ENCODE measurements at places on chromosomes 16 and 17.

GRCh38 chr17:8041979-8042378, 3.1 kb downstream of the ALOX15B start:
- no peaks in the 10 kb centered on the region for H3K36me3 ChIP-seq
- no peak overlapping the region for H3K4me3 ChIP-seq
- no peak for DNase-seq
- H3K27me3 ChIP-seq = peaks cover 3% of the 10 kb centered on the region
- H3K4me1 ChIP-seq = no peaks in the 10 kb centered on the region
- H3K27ac ChIP-seq = no peak overlapping the region

DNA sequence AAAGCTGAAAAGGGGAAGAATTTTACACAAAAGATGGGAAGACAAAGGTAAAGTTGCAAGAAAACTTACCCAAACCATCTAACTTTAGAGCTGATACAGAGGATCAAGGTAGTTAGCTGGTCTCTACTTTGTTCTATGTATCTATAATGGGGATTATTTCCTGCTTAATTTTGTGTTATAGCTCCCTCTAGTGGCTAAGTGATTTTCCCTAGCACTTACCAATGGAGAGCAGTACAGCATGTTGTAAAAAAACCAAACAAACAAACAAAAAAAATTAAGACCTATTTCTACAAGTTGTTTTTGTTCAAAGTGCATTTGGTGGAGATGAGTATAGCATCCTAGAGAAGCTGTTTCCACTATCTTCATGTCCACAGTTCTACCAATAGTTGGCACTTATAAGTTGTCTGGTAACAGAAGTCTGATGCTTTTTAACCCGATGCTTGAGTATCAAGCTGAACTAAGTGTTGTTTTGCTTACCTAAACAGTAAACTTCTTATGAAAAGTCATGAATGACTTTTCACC, 7.5 kb downstream of the SRSF1 start:
- H3K36me3 ChIP-seq = peaks cover 54% of the 10 kb centered on the region
- H3K27ac ChIP-seq = no peak overlapping the region
- no peaks in the 10 kb centered on the region for H3K27me3 ChIP-seq
- no peak for DNase-seq
- H3K4me1 ChIP-seq = peaks cover 4% of the 10 kb centered on the region

- no peaks in the 10 kb centered on the region for H3K27me3 ChIP-seq
- no peaks in the 10 kb centered on the region for H3K4me1 ChIP-seq
- H3K36me3 ChIP-seq = no peaks in the 10 kb centered on the region
- DNase-seq = no peak
- H3K27ac ChIP-seq = no peak overlapping the region
Observed at GRCh38 chr16:12225806-12226465, 249.4 kb downstream of the SNX29 start.

GRCh38 chr17:78784352-78784751, 2.3 kb upstream of the CYTH1 start:
- no peaks in the 10 kb centered on the region for H3K27me3 ChIP-seq
- H3K27ac ChIP-seq = no peak overlapping the region
- H3K4me3 ChIP-seq = no peak overlapping the region
- peaks cover 79% of the 10 kb centered on the region for H3K4me1 ChIP-seq
- no peak for DNase-seq

GRCh38 chr17:3944485-3945388, 19.5 kb downstream of the ATP2A3 start:
- peak; percentile 56 for DNase-seq
- H3K4me1 ChIP-seq = no peaks in the 10 kb centered on the region
- no peak overlapping the region for H3K27ac ChIP-seq
- peaks cover 85% of the 10 kb centered on the region for H3K36me3 ChIP-seq
- H3K4me3 ChIP-seq = no peak overlapping the region
- H3K27me3 ChIP-seq = no peaks in the 10 kb centered on the region

DNA sequence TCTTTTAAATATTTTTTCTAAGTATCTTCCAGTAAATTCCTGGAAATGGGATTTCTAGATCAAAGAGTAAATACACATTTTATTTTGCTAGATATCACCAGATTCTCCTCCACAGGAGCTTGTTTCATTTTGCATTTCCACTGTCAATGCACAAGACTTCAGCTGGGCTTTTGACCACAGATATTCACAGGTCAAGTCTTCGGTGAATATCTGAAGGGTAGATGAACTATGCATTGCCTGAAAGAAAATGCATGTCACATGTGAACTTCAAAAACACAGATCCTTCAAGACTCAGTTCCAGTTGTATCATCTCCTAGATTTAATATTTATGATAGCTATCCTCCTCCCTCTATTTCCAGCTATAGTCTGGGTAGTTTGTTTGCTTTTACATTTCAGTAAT, 963.6 kb upstream of the GOT2 start:
- H3K27ac ChIP-seq = no peak overlapping the region
- no peak for DNase-seq
- H3K4me1 ChIP-seq = no peaks in the 10 kb centered on the region
- H3K27me3 ChIP-seq = no peaks in the 10 kb centered on the region
- H3K36me3 ChIP-seq = no peaks in the 10 kb centered on the region

- no peaks in the 10 kb centered on the region for H3K36me3 ChIP-seq
- H3K27ac ChIP-seq = no peak overlapping the region
- H3K27me3 ChIP-seq = no peaks in the 10 kb centered on the region
- peaks cover 10% of the 10 kb centered on the region for H3K4me1 ChIP-seq
Observed at GRCh38 chr17:21094298-21094704, 32.5 kb upstream of the DHRS7B start.

Data from natural killer cell (primary cell).